ENCODE measurements at places on chromosomes 12 and 14.

- peak; percentile 39 for DNase-seq
These were observed 376.0 kb downstream of the C12orf75 start for GRCh38 chr12:105706321-105706972.

GRCh38 chr12:25682421-25682820 is 129.3 kb upstream of the LMNTD1 start:
- DNase-seq = no peak

DNA sequence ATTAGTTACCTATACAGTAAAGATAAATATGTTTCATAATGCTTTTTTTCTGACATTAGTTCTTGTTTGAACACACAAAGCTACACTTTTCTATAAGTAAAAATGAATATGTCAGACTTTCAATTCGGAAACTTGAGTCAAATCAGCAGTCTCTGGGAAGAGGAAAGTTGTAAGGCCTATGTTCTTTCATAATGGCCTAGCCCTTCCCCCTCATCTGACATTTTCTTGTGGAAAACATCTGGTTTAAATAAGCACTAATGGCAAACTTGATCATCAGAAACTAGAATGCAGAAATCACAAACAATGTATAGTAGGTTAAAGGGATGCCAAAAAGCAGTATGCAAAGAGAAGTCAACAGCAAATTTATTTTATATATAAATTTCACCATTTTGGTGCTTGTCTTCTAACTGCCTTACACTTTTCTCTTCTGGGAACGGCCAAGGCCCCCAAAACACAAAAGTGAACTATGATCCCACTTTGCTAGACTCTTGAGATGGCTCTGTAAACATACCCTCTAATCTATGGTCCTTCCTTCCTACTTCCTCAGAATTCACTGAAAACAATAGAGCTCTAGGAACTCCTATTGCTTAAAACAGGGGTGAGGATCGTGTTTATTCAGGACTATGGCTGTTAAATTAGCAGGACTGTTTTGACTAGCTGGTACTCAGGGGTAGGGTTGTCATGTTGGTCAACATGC is 444.1 kb downstream of the RAD51B start:
- DNase-seq = no peak

- no peak for DNase-seq
These were observed 5.4 kb downstream of the RPS6KL1 start for GRCh38 chr14:74917646-74918081.

DNA sequence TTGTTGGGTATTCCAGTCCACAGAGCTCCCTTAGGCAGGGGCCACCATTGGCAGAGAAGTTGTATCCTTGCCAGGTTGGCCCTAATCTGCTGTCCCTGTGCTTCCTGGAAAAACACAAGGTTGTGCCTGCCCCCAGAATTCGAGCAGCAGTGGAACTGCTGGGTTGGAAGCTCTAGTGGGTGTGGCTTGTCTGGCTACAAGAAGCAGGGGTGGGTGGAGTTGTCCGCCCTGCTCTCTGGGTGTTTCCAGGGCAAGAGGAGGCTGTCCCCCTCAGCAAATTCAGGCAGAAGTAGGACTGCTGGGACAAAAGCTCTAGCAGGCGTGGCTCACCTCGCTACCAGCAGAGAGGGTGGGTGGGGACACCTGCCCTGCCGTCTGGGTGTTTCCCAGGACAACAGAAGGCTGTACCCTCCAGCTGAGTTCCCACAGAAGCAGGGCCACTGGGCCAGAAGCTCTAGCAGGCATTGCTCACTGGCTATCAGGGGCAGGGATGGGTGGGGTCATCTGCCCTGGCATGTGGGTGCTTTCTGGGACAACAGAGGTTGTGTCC is 72.8 kb upstream of the NPAS3 start:
- no peak for DNase-seq

GRCh38 chr14:74265301-74265965 is 26.2 kb downstream of the VSX2 start:
- DNase-seq = no peak

DNA sequence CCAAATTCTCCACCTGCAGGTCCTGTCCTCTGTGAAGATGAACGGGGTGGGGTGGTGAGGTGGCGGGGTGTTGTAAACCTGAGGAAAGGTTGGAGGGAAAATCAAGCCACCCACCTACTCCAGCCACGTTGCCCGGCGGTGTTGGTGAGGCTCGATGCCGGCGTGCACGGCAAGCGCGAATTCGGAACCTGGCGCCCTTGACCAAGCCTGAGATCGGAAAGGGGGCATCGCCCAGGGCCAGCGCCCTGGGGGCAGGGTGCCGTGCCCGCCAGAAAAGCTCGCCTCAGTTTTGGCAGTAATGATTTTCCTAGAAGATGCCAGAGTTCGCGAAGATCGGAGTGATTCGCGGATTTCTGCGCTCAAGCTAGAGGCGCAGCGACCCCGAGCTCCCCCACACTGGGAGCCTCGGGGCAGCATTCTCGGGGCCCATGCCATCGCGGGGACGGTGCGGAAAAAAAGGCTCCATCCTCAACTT is 817 bp downstream of the STXBP6 start:
- peak; percentile 76 for DNase-seq

DNA sequence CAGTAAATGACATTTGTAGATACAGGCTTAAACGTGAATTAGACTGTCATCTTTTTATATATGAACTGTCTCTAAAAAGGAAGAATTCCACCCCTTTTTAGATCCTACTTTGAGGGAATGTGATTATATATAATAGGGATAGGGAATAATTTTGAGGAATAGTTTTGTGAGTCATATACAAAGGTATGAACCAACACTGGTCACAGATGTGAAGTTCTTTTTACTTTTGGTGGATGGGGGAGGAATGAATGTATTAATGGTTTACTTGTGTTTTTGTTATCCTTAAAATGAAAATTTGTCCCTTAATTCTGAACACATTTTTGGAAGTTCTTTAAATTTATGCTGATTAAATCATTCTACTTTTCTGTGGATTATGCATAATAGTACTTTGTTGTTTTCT is 30.4 kb downstream of the FRS2 start:
- DNase-seq = no peak

Measured in H1 (cell line).